ENCODE measurements at places on chromosomes 2 and 18.

DNA sequence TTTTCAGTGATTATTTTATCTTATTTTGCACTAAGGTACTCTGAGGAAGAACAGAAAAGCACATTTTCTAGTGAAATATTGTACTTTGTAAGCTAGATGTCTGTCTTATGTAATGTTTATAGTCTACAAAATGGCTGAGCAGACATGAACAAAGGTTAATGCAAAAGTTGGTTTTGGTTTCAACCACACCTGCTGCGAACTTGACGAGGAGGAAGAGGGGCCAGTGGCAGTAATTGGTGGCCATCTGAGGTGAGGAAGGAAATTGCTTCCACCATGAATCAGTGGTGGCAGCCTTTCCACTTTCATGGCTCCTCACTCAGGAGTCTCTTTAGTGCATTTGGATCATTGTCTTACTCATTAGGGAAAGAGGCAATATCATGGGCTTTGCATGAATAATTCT is 894.2 kb downstream of the CNTNAP5 start:
- no peak for DNase-seq

- peak; percentile 58 for DNase-seq
These were observed 90.9 kb upstream of the ID2 start for GRCh38 chr2:8590938-8591337.

GRCh38 chr18:39350945-39351344 is 1785.3 kb upstream of the CELF4 start:
- DNase-seq: no peak

DNA sequence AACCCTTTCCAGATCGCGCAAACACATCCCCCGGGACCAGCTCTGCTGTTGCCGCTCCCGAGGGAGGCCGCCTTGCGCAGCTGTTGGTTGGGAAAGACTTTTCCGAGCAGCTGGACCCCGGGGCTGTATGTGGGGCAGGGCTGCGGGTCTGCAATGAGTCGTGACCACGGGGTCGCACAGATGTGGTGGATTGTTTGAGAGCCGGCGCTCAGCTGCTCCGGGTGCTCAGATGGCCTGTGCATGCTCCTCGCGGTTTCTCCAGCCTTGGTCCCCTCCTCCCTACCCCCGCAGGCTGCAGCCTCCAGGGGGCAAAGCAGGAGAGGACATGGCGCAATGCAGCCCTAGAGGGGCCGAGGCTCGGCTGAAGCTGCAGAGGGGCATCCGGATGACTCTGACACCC is 105.2 kb upstream of the OTOS start:
- DNase-seq: no peak

- no peak for DNase-seq
These were observed 134.1 kb upstream of the SIX3 start for GRCh38 chr2:44807201-44808025.

DNA sequence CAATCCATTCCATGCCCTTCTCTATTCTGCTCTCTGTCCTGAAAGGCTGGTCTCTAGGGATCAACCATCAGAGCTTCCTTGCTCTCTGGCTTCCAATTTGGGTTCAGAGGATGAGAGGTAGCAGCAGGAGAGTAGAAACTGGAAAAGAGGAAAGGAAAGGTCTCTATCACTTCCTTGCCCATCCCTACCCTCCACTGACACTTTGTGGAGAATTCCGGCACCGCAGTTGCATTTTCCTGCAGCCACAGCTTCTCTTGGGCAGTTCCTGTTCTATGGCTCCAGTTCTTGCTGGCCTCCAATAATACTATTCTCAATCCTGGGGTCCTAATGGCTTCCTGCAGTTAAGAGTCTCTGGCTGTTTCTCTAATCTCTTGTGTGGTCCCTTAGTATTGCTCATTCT is 13.3 kb upstream of the IMPACT start:
- no peak for DNase-seq
